ENCODE measurements at places on chromosomes 13 and 19. TPM values are rescaled to one million over a fixed set of nuclear protein-coding genes. Genes with fewer than 3 reads are reported as not detected.

Gene IGFL2
- total RNA-seq: not detected

Gene HOMER3
- 141 TPM for total RNA-seq

Gene ZFP30
- 10.5 TPM for total RNA-seq

GRCh38 chr19:49301165-49301865, 23.7 kb downstream of the SLC6A16 start:
- DNase-seq: peak; percentile 57

- no peak for DNase-seq
Observed at GRCh38 chr19:7104747-7105447, 35.4 kb downstream of the ZNF557 start.

- DNase-seq: no peak
Observed at GRCh38 chr19:5136073-5136855, 167.4 kb downstream of the KDM4B start.

DNA sequence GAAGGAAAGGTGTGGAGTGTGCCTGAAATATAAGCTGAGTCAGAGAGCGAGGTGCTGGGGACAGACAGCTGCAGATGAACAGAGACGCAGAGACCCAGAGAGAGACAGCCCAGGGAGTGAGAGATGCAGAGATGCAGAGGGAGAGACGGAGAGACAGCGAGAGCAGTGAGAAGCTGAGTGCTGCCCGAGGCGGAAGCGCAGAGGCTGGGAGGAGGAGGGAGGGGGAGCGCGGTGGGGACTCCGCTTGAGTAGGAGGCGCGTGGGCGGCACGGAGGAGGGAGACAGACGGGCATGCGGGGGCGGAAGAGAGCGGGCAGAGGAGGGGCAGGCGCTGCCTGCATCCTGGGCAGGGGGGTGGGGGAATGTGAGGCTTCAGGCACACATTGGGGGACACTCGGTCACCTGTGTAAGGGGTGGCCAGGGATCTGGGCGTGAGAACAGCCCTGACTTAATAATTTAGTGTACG, 25.7 kb downstream of the SLC8A2 start:
- DNase-seq: peak; percentile 36

GRCh38 chr13:103812558-103812957, 746.3 kb upstream of the SLC10A2 start:
- DNase-seq: no peak

DNA sequence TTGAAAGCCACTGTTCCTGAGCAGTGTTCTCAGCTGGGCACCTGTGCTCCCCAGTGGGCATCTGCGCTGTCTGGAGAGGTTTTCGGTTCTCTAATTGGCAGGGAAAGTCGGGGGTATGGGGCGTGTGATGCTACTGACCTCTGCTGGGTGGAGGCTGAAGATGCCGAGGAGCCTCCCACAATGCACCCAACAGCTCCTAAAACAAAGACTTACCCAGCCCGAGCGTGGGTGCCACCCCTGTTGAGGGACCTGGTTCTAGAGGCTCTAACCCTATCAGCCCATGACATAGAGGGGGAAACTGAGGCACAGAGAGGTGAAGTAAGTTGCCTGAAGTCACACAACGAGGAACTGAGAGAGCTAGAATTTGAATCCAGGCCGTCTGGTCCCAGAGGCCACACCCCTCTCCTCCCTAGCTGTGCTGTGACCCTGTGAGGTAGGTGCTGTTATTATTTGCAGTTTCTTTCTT, 2.3 kb downstream of the SPACA4 start:
- peak; percentile 59 for DNase-seq

DNA sequence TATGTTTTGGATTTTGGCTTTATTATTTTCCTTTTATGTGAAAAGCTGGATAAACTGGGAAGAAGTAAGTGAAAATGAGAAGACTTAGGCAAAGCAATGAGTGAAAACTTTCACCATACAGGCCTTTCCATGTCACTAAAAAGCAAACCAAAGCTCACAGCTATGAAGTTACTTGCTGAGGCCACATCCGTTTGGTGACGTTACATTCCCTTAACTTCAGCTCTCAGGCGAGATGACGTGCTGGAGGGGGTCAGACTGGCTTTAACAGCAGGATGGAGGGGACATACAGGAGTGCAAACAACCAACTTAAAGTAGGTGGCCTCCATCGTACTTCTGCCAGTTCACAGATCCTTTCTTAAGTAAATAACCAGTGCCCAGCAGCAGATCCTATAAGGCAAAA, 522.3 kb downstream of the MYO16 start:
- no peak for DNase-seq

- peak; percentile 57 for DNase-seq
Observed at GRCh38 chr19:41951686-41952172, 7.4 kb downstream of the RABAC1 start.

- peak; percentile 25 for DNase-seq
Observed at GRCh38 chr13:36531746-36532486, 99.6 kb downstream of the CCNA1 start.

DNA sequence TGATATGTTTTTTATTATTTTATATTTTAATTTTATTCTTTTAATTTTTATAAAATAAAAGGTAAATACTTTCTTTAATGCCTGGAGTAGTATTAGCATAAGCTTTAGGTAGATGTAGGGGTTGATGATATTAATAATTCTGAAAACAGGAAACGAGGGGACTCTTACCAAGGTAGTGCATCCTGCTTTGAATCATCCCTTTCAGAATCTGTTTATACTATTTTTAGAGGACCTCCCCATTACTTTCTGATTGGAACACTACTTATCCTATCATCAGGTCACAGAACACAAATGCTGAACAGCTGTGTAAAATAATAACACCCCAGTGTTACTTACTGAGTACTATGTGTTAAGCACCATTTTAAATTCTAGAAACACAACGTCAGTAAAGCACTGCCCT, 27.3 kb downstream of the COG6 start:
- DNase-seq: no peak

GRCh38 chr13:22220151-22221135, 549.6 kb downstream of the FGF9 start:
- DNase-seq: no peak

Measured in M059J (cell line).